Sigmoid colon (tissue), 7 donors: ENCODE measurements at places on chromosomes 16 and 17. TPM values are rescaled to one million over a fixed set of nuclear protein-coding genes. Genes with fewer than 3 reads are reported as not detected.

OR1F1 gene
- polyA plus RNA-seq = not detected

FNDC8 gene
- not detected for polyA plus RNA-seq

MBTPS1 gene
- 13.6 TPM for polyA plus RNA-seq

PIPOX gene
- polyA plus RNA-seq = 1.2 TPM

KRT20 gene
- 1,034 TPM for polyA plus RNA-seq

PMFBP1 gene
- not detected for polyA plus RNA-seq

ANKRD40CL gene
- 60.4 TPM for polyA plus RNA-seq

ABCC11 gene
- 0.28 TPM for polyA plus RNA-seq

MT1F gene
- 7.1 TPM for polyA plus RNA-seq

CDH3 gene
- polyA plus RNA-seq = 4.9 TPM

COX6A2 gene
- 4.8 TPM for polyA plus RNA-seq

GRAP gene
- polyA plus RNA-seq = 9.6 TPM

FOXN1 gene
- polyA plus RNA-seq = 0.38 TPM

CCL18 gene
- polyA plus RNA-seq = 1.8 TPM

WNK4 gene
- polyA plus RNA-seq = 14.4 TPM

CDT1 gene
- 17.4 TPM for polyA plus RNA-seq

PDIA2 gene
- 0.60 TPM for polyA plus RNA-seq

TEKT1 gene
- polyA plus RNA-seq = not detected

SNX20 gene
- 0.92 TPM for polyA plus RNA-seq

CCL22 gene
- 2.9 TPM for polyA plus RNA-seq

HOXB6 gene
- 6.0 TPM for polyA plus RNA-seq

EME1 gene
- 1.2 TPM for polyA plus RNA-seq

ABCA10 gene
- 0.46 TPM for polyA plus RNA-seq

TMEM238L gene
- 43.2 TPM for polyA plus RNA-seq

MYH8 gene
- not detected for polyA plus RNA-seq

CACNG5 gene
- polyA plus RNA-seq = not detected

MC1R gene
- 5.6 TPM for polyA plus RNA-seq
